Stimulated activated CD4-positive, alpha-beta T cell treated with anti-CD3 and anti-CD28 coated beads, Interleukin-15, amount 100 ng/mL, for 48 hours (primary cell): ENCODE measurements at places on chromosomes 5 and 9.

DNA sequence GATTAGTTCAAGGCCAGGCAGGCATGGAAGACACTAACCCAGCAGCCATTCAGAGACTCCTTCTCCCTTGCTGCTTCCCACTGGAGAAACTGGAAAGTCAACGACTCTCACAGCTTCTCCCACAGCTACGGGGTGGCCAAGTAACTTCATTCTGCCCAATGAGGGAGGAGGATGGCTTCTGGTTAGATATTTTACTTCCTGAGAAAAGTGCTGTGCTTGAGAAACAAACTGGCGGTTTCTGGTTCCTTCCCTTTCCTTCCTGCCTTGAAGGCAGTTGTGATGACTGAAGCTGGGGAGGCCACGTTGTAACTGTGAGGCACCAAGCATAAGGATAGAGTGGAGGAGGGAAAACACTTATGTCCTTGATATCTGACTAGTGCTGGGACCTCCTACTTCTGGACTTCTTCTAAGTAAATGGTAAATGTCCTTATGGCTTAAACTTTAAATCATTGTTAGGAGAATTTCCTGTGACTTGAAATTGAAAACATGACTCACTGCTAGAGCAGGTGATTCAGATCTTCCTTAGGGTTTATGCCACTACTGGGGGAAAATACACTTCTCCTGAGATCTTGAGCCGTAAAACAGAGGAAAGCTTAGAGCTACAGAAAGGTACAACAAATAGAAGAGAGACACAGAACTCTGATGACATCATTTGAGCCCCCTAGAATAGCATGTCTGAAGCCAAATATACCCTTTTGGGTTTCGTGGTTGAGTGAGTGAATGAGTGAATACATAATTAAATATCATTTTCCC is 3.1 kb upstream of the GNPDA1 start:
- DNase-seq: no peak

- no peak for DNase-seq
Observed at GRCh38 chr5:158809310-158809850, 290.3 kb downstream of the EBF1 start.

DNA sequence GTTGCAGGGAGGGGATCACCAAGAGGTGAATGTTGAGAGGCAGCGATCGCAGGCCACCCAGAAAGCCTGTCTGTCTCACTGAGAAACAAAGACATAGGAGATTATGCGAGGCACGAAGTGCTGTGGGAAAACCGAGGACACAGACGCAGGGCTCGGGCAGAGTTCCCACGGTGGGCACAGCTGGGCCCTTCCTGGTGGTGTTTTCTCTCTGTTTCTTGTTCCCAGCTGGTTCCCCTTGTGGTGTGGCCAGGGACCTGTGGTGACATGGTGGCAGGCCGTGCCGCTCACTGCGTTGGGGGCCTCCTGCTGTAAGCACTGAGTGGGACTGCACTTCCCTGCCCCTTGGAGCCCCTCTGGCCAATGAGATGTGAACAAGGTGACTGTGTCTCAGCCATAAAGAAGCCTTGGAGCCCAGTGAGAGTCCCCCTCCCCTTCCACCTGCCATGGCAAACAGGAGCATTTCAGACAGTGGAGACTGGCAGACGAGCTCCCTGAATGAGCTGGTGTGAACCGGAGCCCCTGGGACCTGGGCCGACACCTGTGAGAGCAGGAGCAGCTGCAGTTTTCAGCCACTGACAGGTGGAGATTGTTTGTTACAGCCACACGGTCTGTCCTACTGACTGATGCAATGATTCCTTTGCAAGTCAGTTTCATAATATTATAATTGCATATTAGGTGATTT is 13.2 kb upstream of the IRX4 start:
- DNase-seq: no peak

- no peak for DNase-seq
Observed at GRCh38 chr5:157204765-157205164, 24.1 kb downstream of the ITK start.

- DNase-seq: no peak
Observed at GRCh38 chr5:104184264-104184663, 621.7 kb upstream of the NUDT12 start.

GRCh38 chr9:120212853-120213200 is 367.1 kb downstream of the CDK5RAP2 start:
- no peak for DNase-seq

DNA sequence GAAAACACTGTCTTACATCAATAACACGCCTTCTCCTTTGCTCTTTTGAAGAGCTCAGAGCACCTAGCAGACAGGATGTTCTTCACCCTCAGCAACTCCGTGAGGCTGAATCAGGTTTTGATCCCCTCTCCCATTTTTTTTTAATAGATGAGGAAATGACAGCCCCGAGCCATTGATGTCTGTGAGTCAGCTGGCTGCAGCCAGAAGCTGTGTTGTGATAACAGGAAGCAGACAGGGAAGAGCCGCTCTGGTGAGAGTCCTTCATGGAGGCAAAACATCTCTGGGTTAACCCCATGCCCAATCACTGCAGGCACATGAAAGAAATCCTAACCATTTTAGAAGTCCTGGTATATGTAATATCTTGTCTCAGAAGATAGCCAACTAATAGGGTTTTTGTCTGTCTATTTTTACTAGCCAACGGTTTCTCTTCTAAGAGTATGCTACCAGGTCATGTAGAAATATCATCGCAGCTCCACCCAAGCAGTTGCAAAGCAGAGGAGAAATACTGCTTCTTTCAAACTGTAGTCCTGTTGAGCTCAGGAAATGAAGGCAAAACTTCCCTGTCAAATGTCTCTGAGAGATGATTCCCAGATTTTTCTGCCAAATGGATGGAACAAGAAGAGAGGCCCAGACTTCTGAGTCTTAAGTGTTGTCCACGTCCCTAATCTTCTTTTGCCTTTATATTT is 568.9 kb downstream of the CCDC171 start:
- no peak for DNase-seq

- DNase-seq: no peak
Observed at GRCh38 chr5:43371821-43372220, 40.4 kb downstream of the CCL28 start.

DNA sequence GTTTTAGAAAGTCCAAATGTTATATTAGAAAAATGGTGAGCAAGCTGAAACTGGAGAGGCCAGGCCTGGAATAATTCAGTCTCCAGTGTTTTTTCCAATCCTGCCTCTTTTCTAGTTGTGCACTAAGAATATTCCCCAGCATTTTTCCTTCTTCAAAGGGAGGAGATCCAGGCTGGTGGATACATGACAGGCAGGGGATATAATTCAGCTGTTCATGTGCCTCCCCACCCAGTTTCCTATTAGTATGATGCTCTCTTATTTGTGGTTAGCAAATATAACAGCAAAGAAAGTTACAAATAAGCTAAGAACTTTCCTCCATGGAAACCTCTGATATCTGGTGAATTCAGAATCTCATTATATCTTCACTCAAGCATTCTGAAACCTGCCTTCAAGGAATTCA is 216.4 kb downstream of the TARS1 start:
- DNase-seq: no peak

GRCh38 chr9:84228130-84228720 is 112.3 kb downstream of the SLC28A3 start:
- DNase-seq: no peak

DNA sequence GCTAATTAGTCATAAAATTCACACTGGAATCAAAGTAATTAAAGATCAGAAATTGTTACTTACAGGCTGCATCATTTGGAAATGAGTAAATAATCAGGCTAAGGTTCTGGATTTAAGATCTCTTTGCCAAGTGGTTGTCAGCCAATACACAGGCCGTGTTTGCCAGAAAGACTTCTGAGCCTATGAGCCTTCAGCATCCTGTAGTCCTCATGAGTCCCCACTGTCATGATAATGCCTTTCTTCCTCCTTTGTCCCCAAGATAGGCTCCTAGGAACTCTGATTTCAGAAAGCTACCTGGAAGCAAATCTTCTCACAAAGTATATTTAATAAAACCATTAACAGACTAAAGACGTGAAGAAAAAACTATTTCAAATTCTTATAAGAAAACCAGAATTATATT is 810.5 kb downstream of the DNAH5 start:
- no peak for DNase-seq

- DNase-seq: no peak
Observed at GRCh38 chr9:113326230-113326629, 13.8 kb downstream of the WDR31 start.

- no peak for DNase-seq
Observed at GRCh38 chr9:130421154-130421801, 23.5 kb upstream of the ASS1 start.

GRCh38 chr5:108681079-108681921 is 66.4 kb upstream of the FER start:
- no peak for DNase-seq

- DNase-seq: no peak
Observed at GRCh38 chr5:66118304-66118703, 25.8 kb upstream of the SREK1 start.

DNA sequence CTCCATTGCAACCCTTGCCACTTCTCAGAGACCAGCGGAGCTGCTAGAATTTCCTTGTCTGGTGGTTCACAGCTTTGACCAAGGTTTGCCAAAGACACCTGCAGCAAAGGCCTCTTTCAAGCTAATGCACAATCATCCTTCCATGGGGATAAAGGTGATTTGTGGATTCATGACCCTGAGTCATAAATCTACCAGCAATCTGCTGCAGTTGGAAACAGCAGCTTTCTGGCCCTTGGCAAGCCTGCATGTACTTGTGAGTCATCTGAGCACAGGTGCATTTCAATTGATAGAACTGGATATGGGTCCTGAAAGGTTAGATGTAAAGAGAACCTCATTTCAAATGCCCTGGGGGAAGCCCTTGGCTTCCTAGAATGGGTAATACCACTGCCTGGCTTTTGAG is 21.6 kb upstream of the TCF7 start:
- DNase-seq: no peak

GRCh38 chr5:139207297-139208000 is 9.3 kb upstream of the SIL1 start:
- DNase-seq: no peak

DNA sequence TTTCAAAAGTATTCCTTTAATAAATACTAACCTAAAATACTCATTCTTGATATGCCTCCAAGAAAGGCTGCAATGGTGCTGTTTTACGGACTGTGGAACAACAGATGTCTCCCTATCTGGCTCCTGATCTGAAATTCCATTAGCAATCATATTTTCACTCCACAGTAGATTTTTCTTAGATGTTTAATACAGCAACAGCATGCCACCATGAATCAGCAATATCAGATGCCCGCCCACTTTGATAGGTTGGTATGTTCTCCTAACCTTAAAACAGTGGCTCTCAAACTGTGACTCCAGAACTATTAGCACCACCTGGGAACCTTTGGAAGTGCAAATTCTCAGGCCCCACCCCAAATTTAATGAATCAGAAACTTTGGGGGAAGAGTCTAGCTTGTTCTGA is 110.2 kb downstream of the MLLT3 start:
- DNase-seq: no peak

DNA sequence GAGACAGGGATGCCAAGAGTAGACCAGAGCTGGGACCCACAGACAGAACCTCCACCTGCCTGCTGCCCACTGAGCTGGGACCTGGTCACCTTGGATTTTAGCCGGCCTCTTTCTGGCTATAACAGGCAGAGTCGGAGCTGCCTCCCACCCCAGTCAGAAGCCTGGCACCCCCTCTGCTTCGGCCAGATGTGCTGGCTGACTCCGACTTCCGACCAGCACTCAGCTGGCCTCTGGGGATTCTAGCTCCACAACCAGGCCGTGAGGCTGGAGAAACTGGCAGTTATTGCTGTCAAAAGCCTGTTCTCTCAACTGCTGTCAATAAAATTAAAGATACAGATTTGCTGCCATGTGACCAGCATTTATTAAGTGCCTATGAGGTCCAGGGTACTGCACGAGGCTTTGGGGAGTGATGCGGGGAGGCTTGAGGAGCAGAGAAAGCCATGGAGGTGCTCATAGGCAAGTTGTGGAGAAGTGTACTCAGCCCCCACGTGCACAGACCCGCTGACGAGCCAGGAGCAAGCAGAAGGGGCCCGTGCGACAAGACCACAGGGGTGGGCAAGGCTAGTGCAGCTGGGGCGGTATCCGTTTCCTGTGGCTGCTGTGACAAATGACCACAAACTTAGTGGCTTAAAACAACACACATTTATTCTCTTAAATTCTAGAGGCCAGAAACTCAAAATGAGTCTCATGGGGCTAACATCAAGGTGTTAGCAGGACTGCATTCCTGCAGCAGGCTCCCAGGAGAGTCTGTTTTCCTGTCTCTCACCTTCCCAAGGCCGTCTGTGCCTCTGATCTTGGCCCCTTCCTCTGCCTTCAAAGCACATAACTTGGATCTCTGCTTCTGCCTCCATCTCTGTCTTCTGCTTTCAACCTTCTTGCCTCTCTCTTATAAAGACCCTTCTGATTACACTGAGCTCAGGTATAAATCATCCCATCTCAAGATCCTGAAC is 13.1 kb downstream of the GFI1B start:
- DNase-seq: no peak

DNA sequence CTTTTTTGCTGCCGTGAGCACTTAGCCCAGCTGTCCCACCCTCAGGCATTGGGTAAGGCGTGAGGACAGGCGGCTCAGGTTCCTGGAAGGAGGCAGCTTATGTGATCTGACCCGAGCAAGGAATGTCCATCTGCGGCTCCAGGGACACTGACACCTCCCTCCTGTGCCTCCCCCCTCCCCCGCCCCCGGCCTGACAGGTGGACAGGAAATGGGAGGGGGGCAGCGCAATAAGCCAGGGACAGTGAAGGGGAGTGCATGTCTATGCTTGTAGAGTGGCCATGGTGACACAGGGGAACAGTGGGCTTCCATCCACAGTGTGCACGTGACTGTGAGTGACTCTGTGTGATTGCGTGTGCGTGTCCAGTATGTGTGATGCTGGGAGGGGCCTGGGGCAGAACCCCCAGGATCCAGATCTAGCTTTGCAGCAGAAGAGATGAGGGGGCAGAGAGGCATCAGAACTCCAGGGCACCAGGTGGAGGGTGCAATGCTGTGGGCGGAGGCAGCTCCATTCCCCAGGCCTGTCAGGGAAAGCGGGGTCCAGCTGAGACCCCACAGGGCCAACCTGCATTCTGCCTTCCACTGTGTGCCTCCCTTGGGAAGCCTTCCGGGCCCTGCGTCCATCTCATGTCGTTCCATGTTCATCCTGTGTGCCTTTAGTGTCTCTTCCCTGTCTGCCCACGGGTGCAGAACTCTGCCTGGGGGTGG is 30.5 kb downstream of the CNTFR start:
- no peak for DNase-seq

DNA sequence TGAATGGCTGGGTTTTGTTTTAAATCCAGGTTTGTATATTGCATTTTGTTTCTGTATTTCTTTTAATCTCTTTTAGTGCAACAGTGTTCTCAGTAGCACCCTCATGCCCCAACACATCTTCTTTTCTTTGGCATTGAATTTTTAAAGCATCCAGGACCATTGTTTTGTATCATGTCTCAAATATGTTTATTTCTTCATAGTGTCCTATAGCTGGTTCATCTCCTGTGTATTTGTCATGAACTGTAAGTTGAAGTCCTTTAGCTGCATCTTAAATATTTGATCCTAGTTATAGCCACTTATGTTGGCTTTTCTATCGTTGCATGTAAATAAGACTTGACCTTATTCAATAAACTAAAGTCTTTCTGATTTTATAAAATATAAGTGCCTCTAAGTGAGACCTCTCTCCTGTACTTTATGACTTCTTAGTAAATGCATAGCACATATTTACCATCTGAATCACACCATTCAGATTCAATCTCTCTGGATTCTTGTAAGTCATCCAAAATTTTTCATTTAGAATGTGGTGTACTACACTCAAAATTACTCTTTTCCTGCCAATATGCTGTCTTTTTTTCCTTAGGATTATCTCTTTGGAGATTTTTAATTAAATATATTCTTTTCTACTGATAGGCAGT is 21.0 kb upstream of the ERCC6L2 start:
- no peak for DNase-seq
